Glutamatergic neuron (in vitro differentiated cells): ENCODE measurements at places on chromosomes 7 and 10. TPM values are rescaled to one million over a fixed set of nuclear protein-coding genes. Genes with fewer than 3 reads are reported as not detected.
A peak's percentile ranks its signal among the peaks of the same experiment; 100 is the strongest.

GRCh38 chr10:88521791-88522190 lies 61.3 kb downstream of the RNLS start:
- no peak for DNase-seq
- H3K36me3 ChIP-seq: no peaks in the 10 kb centered on the region
- H3K27me3 ChIP-seq: no peaks in the 10 kb centered on the region
- H3K27ac ChIP-seq: no peak overlapping the region

GRCh38 chr10:127024685-127025435 lies 119.6 kb downstream of the DOCK1 start:
- peaks cover 7% of the 10 kb centered on the region for H3K36me3 ChIP-seq
- no peak for DNase-seq
- no peak overlapping the region for H3K27ac ChIP-seq
- no peaks in the 10 kb centered on the region for H3K4me1 ChIP-seq

GRCh38 chr10:35462491-35462934 lies 126.2 kb downstream of the CCNY start:
- no peaks in the 10 kb centered on the region for H3K36me3 ChIP-seq
- peak overlapping the region; percentile 0 for H3K27ac ChIP-seq
- no peak for DNase-seq
- peaks cover 38% of the 10 kb centered on the region for H3K4me1 ChIP-seq
- H3K27me3 ChIP-seq: no peaks in the 10 kb centered on the region

DNA sequence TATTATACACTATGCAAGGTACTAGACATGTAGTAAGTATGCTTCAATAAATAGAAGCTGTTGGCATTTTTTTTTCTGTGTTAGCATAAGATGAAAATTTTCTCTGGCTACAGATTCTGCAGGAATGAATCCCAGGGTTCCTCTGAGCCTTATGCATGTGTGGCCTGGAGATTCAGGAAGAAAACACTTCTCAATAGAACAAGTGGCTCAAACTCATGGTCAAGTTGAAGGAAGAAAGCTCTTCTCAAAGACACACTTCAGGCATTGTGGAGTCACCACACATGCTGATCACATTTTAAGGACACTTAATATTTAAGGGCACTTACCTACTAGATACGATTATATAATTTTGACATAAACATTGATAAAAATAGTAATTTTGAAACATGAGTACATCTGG lies 19.5 kb downstream of the DNAH11 start:
- H3K27me3 ChIP-seq: no peaks in the 10 kb centered on the region
- no peak overlapping the region for H3K4me3 ChIP-seq
- no peak overlapping the region for H3K27ac ChIP-seq
- no peak for DNase-seq

- H3K27me3 ChIP-seq: no peaks in the 10 kb centered on the region
- H3K27ac ChIP-seq: no peak overlapping the region
- H3K36me3 ChIP-seq: no peaks in the 10 kb centered on the region
- no peak overlapping the region for H3K4me3 ChIP-seq
These were observed 39.7 kb upstream of the TEX47 start for GRCh38 chr7:88835147-88835728.

DNA sequence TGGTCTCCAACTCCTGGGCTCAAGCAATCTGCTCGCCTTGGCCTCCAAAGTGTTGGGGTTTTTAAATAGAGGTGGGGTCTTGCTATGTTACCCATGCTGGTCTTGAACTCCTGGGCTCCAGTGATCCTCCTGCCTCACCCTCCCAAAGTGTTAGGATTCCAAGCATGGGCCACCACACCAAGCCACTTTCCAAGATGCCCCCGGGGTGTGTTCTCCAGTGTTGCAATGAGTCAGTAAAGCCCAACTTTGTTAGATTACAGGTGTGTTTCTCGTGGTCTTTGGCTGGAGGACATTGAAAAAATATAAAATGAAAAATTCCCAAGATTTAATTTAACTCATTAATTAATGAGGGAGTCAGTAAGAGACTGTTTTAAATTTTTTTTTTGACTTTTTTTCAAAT lies 29.2 kb downstream of the TACR2 start:
- H3K27me3 ChIP-seq: peaks cover 12% of the 10 kb centered on the region
- H3K27ac ChIP-seq: no peak overlapping the region
- no peak for DNase-seq
- peaks cover 13% of the 10 kb centered on the region for H3K36me3 ChIP-seq
- no peak overlapping the region for H3K4me3 ChIP-seq

- H3K4me1 ChIP-seq: no peaks in the 10 kb centered on the region
- peaks cover 8% of the 10 kb centered on the region for H3K27me3 ChIP-seq
- DNase-seq: no peak
- H3K36me3 ChIP-seq: no peaks in the 10 kb centered on the region
- H3K4me3 ChIP-seq: no peak overlapping the region
These were observed 73.3 kb upstream of the COL13A1 start for GRCh38 chr10:69728335-69728870.

- H3K4me3 ChIP-seq: no peak overlapping the region
- H3K27me3 ChIP-seq: peaks cover 24% of the 10 kb centered on the region
- peaks cover 19% of the 10 kb centered on the region for H3K36me3 ChIP-seq
- no peak for DNase-seq
- no peak overlapping the region for H3K27ac ChIP-seq
These were observed 27.5 kb upstream of the BTBD16 start for GRCh38 chr10:122243550-122243949.

The ACHE gene
- 30.0 TPM for total RNA-seq

The TSPAN12 gene
- 6.0 TPM for total RNA-seq

The CPXM2 gene
- total RNA-seq: not detected

The RFC2 gene
- total RNA-seq: 16.8 TPM
